Thoracic aorta (tissue), 2 donors: ENCODE measurements at places on chromosomes 16 and 17. TPM values are rescaled to one million over a fixed set of nuclear protein-coding genes. Genes with fewer than 3 reads are reported as not detected.
A peak's percentile ranks its signal among the peaks of the same experiment; 100 is the strongest.

DNA sequence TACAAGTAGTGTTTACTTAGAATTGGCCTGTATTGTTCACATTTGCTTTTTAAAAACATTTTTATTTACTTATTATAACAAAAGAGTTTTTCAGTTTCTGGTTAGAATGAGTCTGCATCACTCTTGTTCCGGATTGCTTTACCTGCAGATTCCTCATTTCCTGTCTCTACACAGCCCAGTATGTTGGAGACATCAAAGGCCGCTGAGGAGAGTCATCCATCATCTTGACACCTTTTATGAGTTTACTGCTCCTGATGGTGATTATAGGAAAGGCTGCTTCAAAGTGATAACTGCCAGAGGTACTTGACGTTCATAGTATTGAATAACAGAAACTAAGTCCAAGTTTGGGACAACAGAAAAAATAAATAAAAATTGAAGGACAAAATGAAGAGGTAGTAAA lies 490.5 kb upstream of the CA10 start:
- no peak for DNase-seq

- no peak for DNase-seq
These were observed 19.1 kb downstream of the OSBPL7 start for GRCh38 chr17:47802341-47803022.

DNA sequence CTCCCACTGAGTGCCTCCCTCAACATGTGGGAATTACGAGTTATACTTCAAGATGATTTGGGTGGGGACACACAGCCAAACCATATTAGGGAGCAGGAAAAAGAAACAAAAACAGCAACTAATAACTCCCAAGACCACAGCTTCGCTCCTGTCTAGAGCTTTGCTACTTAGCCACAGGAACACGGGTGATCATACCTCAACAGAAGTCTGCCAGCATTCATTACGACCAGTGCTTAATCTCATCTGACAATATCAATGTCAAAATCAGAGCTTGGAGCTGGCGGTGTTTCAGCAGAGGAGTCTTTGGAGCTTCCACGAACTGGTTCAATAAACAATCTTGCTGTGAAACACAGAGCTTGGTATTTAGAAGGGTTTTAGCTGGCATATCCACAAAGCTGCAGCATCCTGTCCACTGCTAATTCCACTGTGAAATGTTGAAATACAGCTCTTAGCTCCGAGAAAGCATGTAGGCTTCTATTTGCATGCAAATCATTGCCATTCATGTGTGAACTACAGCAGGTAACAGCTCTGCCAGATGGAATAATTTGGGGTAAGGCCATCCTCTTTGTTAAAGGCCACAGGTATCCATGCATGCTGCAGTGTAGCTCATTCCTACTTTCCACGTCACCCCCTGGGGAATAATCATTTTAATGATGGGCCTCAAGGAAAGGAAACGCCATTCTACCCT lies 128.4 kb upstream of the GOT2 start:
- no peak for DNase-seq

DNA sequence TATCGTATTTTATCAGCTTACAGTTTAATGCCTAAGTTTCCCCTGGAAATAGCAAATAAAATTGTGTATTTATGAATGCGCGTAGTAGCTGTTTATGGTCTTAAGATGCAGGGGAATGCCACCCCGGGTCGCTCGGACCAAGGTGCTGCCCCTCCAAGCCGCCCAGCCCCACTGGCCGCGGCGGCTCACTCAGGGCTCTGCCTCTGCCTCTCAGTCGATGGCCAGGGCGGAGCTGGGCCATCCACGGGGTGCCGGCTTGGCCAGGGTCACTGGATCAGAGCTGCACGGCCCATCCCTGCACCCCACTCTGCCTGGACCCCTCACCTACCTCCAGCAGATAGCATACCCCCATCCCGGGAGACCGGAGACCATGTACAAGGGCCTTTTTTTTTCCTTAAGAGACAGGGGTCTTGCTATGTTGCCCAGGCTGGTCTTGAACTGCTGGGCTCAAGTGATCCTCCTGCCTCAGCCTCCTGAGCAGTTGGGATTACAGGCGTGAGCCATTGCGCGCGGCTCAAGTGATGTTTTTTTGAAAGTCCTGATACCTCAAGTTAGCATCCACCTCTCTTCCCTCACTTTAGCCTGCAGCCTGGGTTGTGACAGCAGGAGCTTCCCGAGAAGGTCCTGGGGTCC lies 11.0 kb downstream of the PRSS27 start:
- DNase-seq: no peak

GRCh38 chr16:50173316-50173715 lies 20.2 kb downstream of the TENT4B start:
- no peak for DNase-seq

DNA sequence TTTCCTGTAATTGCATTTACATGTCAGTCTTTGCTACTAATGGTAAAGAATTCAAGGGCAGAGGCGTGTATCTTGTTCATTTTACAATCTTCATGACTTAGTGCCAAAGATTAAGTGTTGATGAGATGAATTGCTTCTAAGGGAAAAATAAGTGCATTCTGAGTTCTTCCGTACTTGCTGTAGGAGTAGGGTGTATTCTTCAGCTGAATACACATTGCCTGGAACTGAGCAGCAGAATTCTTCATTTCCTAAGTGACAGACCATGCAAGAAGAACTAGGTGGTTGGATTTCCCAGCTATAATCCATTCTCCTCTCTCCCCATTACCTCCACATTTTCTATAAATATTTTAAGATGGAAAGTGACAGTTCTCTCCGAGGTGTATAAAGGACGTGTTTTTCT lies 104.8 kb downstream of the CACNG3 start:
- no peak for DNase-seq

- DNase-seq: no peak
These were observed 86.2 kb downstream of the EFCAB5 start for GRCh38 chr17:30027676-30028075.

DNA sequence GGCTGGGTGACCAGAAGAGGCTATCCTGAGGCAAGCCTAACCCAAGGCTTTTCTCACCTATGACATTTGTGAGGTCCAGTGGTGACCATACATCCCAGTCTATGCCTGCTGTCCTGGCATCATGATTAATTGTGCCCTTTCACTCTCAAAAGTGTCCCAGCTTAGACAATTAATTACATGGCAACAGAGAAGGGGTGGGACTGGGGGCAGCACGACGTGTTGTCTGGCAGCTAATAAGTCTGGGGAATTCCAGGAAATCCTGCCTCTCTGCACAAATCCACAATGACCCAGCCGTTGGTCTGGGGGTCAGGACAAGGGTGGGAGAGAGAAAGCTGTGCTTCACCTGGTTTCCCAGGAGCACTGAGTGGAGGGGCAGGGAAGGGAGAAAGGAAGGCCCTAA lies 14.0 kb upstream of the MTMR4 start:
- no peak for DNase-seq

- no peak for DNase-seq
These were observed 37.5 kb downstream of the IL21R start for GRCh38 chr16:27439271-27440018.

- no peak for DNase-seq
These were observed 20.6 kb downstream of the CYB5B start for GRCh38 chr16:69444873-69445517.

GRCh38 chr17:45677770-45678169 lies 106.3 kb upstream of the CRHR1 start:
- no peak for DNase-seq

- DNase-seq: no peak
These were observed 21.0 kb downstream of the C16orf90 start for GRCh38 chr16:3474136-3474779.

GRCh38 chr17:4969551-4970173 lies 2.0 kb upstream of the SPAG7 start:
- no peak for DNase-seq

- DNase-seq: no peak
These were observed 1.3 kb downstream of the GSPT1 start for GRCh38 chr16:11914210-11915113.

- no peak for DNase-seq
These were observed 1.3 kb downstream of the SLX4 start for GRCh38 chr16:3609895-3610697.

- DNase-seq: no peak
These were observed 52.4 kb upstream of the TANGO6 start for GRCh38 chr16:68790944-68791343.

DNA sequence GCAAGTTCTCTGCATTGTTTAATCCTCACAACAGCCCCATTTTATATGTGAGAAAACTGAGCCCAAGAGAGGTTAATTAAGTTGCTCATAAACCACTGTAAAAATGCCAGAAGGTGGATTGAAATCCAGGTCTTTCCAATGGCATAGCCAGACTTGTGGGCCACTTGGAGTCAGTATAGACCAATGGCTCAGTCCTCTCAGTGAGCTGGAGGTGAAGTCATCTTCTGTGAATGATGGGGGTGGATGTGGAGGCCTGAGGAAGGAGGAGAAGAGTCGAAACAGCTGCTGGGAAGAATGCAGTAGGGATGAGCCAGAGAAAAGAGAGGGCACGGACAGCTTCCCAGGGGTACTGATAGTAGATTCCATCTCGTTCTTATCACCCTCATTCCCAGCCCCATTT lies 213.4 kb downstream of the SOX9 start:
- DNase-seq: no peak

- no peak for DNase-seq
These were observed 13.2 kb downstream of the B3GNT9 start for GRCh38 chr16:67137605-67138004.

DNA sequence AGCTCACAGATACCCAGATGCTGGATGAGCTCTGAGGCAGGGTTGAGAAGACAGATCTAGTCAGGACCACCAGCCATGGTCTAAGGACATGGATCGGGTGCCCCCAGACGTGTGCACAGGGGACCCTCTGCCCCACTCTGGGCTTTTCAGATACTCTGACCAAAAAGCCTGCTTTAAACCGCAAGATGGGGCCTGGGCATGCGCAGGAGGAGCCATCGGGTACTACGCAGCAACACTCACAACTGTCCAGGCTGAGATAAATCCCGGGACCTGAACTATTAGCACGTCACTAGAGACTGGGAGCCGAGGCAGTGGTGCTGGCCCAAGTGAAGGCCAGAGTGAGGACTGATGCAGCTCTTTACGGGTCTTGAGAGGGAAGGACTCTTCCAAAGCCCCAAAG lies 32.9 kb downstream of the SCNN1G start:
- no peak for DNase-seq

DNA sequence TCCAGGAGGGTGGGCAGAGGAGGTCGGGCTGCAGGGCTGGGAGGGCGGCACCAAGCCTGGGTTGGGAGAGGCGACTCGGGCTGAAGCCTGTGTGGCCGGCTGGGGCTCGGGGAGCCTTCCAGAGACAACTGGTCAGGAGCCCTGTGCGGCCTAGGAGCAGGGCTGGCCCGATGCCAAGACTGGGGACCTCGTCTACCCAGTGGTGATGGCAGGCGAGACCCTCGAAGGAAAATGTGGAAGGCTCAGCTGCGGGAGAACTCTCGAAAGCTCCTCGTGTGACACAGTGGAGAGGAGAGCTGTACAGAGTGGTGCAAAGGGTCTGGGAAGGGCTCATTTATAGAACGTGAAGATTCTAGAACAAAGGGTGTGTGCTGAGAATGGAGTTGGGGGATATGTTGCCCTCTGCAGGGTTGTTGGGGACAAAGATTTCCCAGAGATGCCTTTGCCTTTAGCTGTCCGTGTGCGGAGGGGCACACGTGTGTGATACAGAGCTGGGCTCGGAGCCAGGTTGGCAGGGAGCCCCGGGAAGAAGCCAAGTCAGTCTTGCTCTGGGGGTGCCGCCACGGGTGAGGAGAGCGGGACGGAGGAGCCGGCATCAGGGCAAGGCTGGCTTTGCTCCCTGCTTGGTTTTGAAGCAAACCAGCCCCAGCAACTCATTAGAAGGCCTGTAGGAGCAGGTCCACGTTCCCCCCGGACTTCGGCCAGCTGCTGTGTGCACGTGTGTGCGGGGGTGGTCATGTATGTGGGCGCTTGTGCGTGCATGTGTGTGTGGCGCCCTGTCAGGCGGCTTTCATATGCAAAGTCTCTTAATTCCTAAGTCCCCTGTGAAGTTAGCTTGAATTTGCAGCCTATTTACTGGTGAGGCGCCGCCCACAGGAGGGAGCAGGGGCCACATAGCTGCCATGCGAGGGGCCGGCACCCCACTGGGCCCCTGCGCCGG lies 132.4 kb upstream of the CHMP6 start:
- peak; percentile 28 for DNase-seq

DNA sequence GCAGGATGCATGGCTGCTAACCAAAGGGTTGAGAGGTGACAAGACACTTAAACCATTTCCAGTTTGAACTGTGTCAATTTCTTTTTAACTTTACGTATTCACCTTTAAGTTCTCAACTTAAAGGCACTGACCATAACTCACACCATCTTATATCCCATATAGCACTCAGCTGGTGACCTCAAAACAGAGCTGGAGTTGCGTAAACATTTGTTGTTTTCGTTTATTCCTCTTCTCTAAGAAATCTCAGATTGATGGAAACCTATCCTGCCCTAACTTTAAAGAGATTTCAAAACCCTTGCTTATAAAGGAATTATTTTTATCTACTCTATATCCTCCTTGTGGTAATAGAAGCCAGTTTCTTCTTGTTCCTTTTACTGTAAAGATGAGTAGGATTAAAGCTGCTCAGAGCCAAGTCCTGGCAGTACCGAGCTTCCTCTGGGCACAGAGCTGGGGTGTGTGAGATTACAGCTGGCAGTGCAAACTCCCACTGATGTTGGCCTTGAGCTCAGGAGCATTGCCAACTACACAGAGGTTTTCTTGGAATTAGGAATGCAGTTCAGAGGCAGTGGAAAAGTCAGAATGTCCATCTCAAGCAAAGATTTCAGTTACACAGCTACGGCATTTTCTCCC lies 1.3 kb downstream of the KCTD2 start:
- DNase-seq: peak; percentile 15

DNA sequence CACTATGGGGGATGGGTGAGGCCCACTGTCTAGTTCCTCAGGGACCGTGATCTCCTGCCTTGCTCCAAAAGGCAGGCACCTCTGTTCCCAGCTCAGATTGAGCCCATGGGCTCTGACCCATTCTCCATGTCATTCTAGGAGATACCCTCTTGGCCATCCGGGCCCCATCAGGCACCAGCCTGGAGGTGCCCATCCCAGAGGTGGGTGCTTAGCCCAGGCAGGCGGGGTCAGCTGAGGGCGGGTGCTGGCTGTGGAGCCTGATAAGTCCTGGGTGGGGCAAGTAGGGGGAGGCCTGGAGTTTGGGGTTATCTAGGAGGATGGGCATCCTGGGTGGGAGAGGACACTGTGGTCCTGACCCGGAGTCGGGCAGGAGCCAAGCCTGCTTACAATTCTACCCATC lies 2.3 kb downstream of the E2F4 start:
- DNase-seq: no peak

Gene SLC35G6
- not detected for total RNA-seq

Gene STXBP4
- 31.4 TPM for total RNA-seq

Gene KRTAP9-4
- not detected for total RNA-seq

Gene TMEM107
- 32.1 TPM for total RNA-seq

Gene GDPD1
- 2.0 TPM for total RNA-seq

Gene CD300LD
- not detected for total RNA-seq

Gene FOXJ1
- total RNA-seq: not detected

Gene C1QTNF8
- 4.3 TPM for total RNA-seq

Gene MT1G
- total RNA-seq: 34.7 TPM

Gene ACSF3
- 41.7 TPM for total RNA-seq

Gene HSF4
- total RNA-seq: 87.5 TPM

Gene PSKH1
- 24.1 TPM for total RNA-seq

Gene MYCBPAP
- 0.68 TPM for total RNA-seq

Gene SPATA20
- total RNA-seq: 82.8 TPM

Gene MPO
- total RNA-seq: 0.14 TPM
